ENCODE measurements at places on chromosomes 2 and 18.

- DNase-seq: no peak
These were observed 124.9 kb downstream of the RDH14 start for GRCh38 chr2:18435426-18436037.

- no peak for DNase-seq
These were observed 174.7 kb downstream of the ACKR3 start for GRCh38 chr2:236744281-236744705.

GRCh38 chr2:10664652-10665051, 25.1 kb downstream of the NOL10 start:
- DNase-seq: no peak

GRCh38 chr18:61443081-61443725, 110.0 kb downstream of the CDH20 start:
- DNase-seq: no peak

DNA sequence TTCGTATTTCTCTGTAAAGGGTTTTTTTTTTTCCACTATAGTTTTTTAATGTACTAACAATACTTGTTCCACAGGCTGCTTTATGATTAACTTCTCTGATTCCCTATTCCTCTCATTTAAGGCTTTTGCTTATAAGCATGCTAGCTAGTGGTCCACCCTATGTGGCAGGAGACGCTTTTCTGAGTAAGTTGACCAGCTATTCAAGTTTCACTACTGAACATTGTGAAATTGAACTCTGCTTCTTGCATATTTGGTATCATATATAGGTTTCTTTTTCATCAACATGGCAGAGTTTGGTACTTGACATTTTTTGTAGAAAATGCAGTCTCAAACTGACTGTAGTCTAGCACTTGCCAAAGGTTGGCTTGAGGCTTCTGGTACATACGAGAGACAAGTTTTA, 74.2 kb downstream of the OTX1 start:
- DNase-seq: no peak

- peak; percentile 9 for DNase-seq
These were observed 171.1 kb downstream of the LDLRAD4 start for GRCh38 chr18:13389491-13390131.

DNA sequence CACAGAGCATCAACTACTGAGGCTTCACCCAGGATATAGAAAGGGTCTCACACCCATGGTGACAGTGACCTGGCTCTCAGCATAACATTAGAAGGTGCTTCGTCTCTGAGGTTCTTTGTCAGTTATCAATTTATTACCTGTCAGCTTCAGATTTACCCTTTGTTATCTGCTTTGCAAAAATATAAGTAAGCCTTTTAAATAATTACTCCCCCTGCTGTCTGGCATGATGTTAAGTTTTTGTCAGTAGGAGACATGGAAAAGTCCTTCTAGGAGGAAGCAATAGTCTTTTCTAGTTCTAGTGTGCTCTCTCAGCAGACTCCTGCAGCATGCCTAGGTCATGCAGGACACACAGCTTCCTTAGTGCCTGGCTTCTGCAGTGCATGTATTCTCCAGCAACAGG, 149.9 kb downstream of the RDH14 start:
- no peak for DNase-seq

- DNase-seq: no peak
These were observed 35.5 kb downstream of the NXPH2 start for GRCh38 chr2:138744713-138745112.

DNA sequence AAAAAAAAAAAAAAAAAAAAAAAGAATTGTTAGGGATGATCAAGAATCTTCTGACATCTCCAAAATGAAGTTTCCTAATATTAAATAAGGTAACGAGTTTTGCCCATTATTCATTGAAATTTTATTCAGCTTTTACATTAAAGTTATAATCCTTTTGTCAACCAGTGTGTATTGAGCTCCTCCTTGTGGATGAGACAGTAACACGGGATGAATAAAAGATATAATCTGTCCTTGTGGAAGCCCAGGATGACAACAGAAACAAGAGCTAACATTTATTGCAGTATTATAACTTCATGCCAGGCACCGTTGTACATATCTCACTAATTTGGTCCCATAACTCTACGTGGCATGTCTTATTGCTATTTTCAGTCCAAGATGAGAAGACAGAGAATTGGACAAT, 33.4 kb upstream of the SERPINB7 start:
- no peak for DNase-seq

- DNase-seq: no peak
These were observed 23.4 kb downstream of the MYO7B start for GRCh38 chr2:127558911-127559310.

GRCh38 chr2:56117764-56118163, 66.0 kb upstream of the CCDC85A start:
- no peak for DNase-seq
